ENCODE measurements at places on chromosomes 1 and 21.

GRCh38 chr21:36411301-36411700 is 26.1 kb downstream of the CHAF1B start:
- DNase-seq, result no peak

DNA sequence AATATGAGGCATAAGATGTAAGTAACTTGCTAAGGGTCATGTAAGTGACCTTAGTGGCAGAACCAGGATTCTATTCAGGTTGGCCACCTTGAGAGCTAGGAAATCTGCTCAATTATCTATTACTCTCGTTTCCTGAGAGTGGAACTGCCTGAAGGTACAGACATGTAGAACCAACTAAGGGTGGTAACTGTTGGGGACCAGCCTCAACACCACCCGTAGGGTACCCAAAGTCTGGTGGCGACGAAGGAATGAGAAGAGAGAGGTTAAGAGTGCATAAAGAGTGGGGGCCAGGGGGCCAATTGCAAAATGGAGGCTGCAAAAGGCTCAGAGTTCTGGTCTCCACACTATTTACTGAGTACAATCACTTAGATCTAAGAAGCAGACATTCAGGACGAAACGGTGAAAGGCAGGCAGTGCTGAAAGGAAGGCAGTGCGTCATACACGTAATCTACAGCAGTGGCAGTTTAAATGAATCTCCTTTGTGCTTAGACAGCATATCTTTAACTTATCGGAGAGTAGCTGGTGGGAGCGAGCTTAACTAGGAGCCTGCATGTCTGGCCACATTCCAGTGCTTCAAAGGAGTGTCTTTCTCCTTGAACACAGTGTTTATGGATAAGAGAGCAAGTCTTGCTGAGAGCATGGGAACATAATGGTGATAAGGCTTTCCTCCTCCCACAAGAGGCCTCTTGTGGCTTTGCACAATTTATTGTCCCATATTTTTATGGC is 25.0 kb downstream of the SRSF4 start:
- no peak for DNase-seq

- no peak for DNase-seq
These were observed 297.0 kb upstream of the NCAM2 start for GRCh38 chr21:20701235-20701634.

GRCh38 chr1:190667914-190668313 is 190.2 kb upstream of the BRINP3 start:
- DNase-seq, result no peak

- no peak for DNase-seq
These were observed 29.0 kb downstream of the POU2F1 start for GRCh38 chr1:167249702-167250101.

DNA sequence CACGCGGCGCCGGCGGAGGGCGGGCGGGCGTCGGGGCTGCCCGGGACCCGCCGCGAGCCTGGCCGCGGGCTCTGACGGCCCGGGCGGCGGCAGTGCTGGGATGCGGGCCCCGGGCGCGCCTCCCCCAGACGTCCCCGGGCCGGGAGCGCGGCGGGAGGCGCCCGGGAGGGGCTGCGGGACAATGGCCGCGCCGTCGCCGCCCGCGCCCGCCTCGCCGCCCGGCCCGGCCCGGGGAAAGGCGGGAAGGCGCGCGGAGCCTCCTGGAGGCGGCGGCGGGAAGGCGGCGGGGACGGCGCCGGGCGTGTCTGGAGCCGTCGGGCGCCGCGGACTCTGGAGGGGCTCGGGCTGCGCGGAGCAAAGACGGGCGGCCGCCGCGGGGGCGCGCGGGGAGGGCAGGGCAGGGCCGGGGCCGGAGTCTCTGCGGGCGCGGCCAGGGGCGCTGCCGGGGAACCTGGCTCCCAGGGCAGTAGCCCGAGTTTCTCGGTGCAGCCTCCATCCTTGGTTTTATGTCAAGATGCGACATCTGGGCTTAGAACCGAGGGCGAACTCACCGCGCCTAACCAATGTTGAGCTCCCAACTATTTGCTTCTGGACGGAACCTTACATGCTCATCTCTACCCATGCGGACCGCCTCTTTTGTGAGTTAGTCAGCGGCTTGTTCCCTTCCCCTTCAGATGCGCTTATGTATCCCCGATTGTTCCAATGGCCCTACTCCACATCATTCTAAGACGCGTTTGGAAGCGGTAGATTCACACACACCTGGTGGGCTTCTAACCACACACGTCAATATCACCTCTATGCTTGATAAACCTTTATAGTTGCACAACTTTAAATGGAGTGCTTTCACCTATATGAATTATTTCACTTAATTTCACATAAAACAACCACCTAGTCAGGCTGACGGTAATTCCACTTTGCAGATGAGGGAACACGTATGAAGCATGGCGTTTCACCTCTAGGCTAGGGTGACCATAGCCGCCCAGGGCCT is 651 bp downstream of the ZBTB8A start:
- no peak for DNase-seq

DNA sequence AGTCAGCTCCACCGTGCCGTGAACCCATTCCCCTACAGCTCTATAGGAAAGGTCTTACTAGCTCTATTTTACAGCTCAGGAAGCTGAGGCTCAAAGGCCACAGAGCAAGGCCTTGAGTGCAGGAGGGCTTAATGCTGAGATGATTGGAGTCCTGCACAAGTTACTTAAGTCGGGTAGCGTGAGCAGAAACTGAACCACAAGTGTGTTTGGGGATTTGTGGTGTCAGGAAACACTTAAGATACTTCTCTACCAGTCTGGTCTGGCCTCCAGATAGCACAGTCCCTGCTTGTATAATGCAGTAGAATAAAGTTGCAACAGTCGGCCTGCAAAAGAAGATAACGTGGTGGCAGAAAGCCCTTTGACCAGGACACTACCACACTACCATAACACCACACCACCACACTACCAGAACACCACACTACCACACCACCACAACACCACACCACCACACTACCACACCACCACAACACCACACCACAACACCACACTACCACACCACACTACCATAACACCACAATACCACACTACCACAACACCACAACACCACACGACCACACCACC is 118.1 kb downstream of the SPSB1 start:
- no peak for DNase-seq

DNA sequence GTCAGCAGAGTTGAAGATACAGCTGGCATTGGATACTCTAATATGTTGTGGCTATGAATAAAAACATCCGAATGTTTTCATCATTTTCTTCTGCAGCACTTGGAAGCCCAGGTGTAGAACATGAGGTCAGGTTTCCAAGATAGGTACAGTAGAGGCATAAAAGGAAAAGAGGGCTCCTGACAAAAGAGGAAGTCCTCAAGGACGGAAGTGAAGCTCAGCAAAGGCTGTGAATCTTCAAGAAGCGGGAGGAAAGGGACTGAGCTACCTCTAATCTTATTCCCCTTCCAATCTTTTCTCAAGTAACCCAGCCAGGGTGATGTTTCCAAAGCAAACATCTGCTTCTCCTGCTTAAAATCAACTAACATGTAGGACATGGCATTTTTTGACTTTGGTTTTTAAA is 4.4 kb upstream of the PIK3C2B start:
- DNase-seq, result no peak

- no peak for DNase-seq
These were observed 303.2 kb downstream of the RWDD3 start for GRCh38 chr1:95537176-95537575.

DNA sequence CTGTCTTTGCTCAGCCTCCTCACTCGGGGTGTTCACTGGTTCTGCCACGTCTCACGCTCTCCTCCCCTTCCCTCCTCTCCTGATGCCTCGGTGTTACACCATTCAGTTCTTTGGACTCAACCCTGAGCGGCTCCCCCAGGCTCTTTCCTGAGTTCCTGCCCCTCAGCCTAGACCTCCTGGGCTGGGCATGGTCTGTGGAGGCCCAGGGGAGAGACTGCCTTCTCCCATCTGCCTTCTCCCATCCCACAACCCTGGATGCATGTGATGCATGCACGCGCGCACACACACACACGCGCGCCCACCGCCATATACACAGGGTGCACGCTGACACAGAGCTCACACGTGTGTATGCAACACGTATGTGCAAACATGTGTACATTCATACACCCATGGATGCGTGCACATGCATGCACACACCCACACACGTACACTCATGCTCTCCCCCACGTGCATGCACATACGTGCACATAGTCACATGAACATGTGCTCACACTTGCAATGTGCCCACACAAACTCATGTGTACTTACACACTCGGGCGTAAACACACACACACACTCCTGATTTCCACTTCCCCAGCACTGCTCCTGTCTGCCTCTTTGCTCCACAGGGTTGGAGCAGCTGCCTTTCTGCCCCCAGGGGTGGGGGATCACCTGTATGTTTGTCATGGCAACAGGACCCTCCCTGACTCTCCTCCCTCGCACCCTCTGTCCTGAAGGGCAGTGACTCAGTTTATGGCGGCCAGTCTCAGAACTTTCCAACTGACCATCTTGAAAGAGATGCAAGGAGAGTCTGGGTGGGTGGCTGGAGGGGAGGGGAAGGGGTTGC is 59.0 kb downstream of the HUNK start:
- no peak for DNase-seq

DNA sequence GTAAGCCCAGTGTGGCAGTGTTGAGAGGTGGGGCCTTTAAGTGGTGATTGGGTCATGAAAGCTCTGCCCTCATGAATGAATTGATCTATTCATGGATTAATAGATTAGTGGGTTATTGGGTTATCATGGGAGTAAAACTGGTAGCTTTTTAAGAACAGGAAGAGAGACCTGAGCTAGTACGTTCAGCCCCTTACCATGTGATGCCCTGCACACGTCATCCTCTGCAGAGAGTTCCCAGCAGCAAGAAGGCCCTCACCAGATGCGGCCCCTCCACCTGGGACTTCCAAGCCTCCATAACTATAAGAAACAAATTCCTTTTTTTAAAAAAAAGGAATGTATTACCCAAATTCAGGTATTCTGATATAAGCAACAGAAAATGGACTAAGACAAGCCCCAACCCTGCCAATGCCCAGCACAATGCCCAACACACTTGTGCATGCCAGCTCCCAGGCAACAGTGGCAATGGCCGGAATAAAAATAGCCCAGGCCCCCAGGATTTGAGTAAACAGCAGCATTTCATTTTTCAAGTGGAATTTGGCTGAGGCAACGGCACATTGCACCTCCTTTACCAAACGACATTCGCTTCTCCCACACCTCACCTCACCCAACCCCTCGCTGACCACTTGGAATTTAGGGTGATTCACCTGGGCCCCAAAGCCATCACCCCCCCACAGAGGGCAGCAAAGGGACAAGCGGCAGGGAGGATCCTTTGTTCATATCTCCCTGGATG is 215.9 kb downstream of the TOMM20 start:
- DNase-seq, result no peak

- DNase-seq, result no peak
These were observed 25.9 kb downstream of the ATG4C start for GRCh38 chr1:62809788-62810187.

DNA sequence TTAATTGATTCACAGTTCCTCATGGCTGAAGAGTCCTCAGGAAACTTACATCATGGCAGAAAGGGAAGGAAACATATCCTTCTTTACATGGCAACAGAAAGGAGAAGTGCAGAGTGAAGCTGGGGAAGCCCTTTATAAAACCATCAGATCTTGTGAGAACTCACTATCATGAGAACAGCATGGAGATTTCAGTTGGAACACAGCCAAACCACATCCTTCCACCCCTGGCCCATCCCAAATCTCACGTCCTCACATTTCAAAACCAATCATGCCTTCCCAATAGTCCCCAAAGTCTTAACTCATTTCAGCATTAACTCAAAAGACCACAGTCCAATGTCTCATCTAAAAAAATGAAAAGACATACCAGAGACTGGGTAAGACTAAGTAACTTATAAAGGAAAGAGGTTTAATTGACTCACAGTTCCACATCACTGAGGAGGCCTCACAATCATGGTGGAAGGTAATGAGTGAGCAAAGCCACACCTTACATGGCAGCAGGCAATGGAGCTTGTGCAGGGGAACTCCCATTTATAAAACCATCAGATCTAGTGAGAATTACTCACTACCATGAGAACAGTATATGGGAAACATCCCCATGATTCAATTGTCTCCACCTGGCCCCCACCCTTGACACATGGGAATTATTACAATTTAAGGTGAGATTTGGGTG is 105.2 kb downstream of the MRPL39 start:
- DNase-seq, result peak; percentile 41

DNA sequence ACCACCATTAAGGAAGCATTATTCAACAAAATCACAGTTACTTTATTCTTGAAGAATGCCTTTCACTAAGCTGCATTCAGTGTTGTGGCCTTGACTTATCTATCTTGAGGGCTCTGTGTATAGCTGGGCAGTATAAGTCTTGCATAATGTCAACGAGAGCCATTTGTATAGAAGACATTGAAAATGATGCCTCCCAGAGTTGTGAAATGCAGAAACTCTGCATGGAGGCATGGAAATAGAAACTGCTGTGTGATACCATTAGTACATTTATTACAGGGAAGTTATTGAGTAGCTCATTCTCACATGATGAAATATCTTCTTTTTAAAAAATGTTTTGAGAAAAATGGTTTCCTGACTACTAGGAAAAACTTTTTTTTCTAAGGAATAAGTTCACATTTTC is 111.4 kb upstream of the SNX7 start:
- no peak for DNase-seq

DNA sequence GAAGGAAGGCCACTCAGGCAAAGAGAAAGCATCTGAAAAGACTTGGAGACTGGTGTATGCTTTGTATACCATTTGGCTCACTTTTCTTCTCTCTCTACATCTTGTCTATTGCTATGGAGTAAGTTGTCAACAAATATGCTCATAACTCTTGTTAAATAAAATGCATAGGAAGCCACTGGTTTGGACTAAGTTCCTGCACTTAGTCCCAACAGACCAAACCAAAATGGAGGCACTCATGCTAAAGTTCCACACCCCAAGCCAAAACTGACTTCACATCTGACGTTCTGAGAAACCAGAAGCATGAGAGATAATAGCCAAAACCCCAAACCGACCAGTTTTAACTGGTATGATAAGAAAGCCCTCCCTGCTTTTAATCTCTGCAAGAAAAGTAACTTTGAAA is 135.3 kb upstream of the LYPLAL1 start:
- DNase-seq, result no peak

GRCh38 chr1:204426474-204426873 is 14.9 kb upstream of the PPP1R15B start:
- no peak for DNase-seq

GRCh38 chr1:233945573-233945972 is 41.1 kb downstream of the SLC35F3 start:
- no peak for DNase-seq

- DNase-seq, result no peak
These were observed 10.0 kb downstream of the LAMC1 start for GRCh38 chr1:183033205-183033604.

Measured in stimulated activated CD4-positive, alpha-beta T cell treated with anti-CD3 and anti-CD28 coated beads, Interleukin-1b, Interleukin-23, amount 100 ng/mL, for 24 hours (primary cell).